ENCODE measurements at places on chromosomes 7 and 10.
A peak's percentile ranks its signal among the peaks of the same experiment; 100 is the strongest.

GRCh38 chr7:122304996-122305421 lies 459 bp upstream of the FEZF1 start:
- no peak for DNase-seq

- DNase-seq, result no peak
These were observed 69.8 kb upstream of the DRGX start for GRCh38 chr10:49465736-49466135.

- no peak for DNase-seq
These were observed 5.4 kb downstream of the CEP41 start for GRCh38 chr7:130435311-130435854.

- no peak for DNase-seq
These were observed 63.7 kb downstream of the ST7 start for GRCh38 chr7:117017017-117017451.

- DNase-seq, result no peak
These were observed 482.3 kb downstream of the SORCS1 start for GRCh38 chr10:106682175-106682574.

DNA sequence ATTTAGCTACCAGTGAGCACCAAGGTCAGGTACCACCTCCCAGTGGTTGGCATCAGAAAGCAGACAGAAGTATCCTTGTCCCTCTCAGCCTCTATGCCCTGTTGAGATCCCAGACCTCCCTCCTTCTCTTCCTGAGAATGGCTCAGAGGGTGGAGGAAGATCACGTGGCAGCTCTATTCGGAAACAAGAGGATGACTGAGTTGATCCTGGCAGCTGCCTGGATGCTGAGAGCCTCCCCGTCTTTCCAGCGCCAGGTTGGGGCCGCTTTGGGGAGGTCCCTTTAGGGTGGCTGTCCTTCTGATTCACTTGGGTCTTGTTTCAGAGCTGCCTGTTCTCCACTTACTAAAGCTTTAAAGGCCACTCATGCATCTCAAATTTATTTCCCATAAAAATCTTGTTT lies 36.9 kb upstream of the NPFFR1 start:
- DNase-seq, result no peak

DNA sequence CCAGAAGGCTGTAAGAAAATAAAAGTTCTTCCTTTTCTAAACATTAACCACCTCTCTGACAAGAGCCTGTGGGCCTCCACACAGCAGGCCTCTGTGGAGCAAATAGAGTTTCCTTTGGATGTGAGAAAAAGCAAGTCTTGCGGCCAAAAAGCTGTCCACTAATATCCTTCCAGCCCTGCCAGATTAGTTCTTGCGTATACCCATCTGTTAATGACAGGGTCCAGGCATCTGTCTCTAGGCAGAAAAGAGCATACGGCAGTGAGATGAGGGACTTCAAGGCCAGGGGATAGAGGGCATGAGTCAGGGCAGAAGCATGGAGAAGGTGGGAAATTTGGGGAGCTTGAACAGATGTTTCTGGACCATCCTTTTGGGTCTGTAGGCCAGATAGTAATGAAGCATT lies 164.9 kb downstream of the NSUN6 start:
- DNase-seq, result no peak

GRCh38 chr10:67771200-67771599 lies 66.8 kb downstream of the DNAJC12 start:
- DNase-seq, result no peak

DNA sequence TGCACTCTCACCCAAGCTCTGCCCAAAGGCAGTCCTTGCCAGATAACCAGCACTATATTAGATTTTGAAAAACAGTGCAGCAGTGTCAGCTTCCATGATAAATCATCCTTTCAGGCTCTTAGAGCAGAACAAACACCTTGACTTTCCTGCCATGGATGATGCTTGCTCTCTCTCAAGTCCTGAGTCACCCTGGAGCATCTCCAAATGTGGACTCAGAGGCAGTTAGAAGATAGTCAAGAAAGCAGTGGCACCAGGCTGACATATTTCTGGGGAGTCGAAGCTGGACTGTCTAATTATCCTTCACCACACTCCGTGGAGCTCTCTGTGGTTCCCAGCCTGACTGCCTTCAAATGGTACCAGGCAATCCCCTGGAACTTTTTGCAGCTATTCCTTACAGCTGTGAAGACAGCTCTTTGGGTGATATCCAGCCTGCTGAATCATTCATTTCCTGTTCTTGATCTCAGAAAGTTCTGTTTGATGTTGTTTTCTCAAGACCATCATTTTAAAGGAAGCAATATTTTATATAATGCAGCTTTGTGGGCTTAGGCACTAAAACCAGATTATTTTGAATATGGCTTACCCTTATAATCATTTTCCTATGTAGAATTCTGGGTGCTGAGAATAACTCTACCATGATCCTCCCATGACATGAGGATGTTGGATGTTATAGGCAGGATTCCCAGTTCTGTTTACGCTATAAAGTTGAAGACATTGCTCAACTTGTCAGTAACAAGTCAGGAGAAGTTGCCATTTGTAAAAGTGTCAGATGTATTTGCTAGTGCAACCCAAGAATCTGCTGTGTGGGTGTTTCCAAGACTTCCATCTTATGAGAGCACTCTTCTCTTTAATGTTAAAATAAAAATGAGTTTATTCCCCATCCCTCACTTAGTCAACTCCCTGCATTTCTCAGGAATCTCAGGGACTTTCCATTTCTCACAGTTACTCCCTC lies 233.8 kb downstream of the C7orf25 start:
- DNase-seq, result no peak

DNA sequence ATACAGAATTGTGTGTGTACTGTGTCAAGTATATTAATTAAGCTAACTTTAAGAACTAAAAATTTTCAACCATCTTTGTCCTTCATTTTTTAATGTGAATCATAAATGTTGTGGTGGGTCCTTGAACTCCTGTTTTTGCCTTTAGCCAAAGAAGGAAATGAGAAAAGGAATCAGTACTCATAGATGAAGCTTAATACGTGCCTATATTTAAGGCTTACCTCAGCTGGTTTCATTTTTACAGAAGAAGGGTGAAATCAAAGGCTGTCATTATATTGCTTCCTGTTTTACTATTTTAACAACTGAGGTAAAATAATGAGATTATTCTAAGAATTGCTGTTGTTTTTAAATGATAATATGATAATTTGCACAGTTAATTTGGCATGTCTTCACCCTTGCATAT lies 6.3 kb upstream of the SNX13 start:
- no peak for DNase-seq

DNA sequence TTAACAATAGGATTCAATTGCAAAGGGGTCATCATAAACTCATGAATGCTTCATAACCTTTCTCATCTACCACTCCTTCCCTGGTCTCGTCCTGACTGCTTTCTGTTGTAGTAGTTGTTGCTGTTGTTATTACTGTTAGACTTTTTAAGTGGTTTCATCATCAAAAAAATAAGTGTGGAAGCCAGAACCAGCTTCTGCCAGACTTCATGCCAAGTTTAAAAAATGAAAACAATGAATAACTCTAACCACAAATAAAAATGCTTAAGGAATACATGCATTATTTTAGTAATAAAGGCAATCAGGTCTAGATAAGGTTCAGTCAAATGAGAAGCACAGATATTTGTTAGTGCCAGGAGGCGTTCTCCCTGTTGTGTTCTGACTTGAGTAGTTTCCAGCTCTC lies 85.4 kb downstream of the PCLO start:
- no peak for DNase-seq

- DNase-seq, result no peak
These were observed 181.4 kb downstream of the SUGCT start for GRCh38 chr7:40316176-40316575.

GRCh38 chr7:138907850-138908249 lies 73.3 kb downstream of the KIAA1549 start:
- DNase-seq, result no peak

- no peak for DNase-seq
These were observed 21.5 kb downstream of the OPTN start for GRCh38 chr10:13121500-13121854.

DNA sequence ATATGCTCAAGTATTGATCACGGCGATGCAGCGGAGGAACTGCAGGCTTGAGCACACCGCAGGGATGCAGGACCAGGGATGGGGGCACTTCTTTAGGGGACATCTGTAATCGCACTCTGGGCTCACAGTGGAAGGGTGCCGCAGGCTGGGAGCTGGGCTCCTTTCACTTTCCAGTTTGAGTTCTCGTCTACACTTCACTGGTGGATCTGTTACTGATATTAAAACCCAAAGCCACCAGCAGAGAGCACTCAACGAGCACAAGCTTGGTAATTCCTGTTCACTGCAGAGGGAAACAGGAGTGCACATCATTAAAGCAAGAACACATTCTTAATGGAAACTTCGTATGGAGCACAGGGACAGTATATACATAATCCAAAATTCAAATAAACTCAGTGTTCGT lies 91.3 kb downstream of the PARD3 start:
- DNase-seq, result no peak

GRCh38 chr7:50531401-50531911 lies 33.7 kb downstream of the DDC start:
- no peak for DNase-seq

DNA sequence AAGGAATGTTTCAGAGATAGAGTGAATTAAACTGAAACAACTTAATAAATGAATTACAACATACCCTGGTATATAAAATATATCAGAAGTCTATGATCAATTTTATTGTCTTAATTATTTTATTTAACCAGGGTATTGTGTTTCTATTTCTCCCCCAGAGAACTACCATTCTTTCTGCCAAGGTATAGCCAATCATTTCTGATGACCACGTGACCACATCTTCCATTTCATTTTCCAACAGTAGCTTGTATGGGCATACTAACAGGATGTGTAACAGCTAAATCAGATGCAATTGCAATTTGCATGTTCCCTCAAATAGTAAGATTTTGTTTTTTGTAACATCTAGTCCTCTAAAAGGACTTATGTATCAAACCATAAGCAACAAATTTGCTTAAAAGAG lies 123.9 kb upstream of the COL1A2 start:
- DNase-seq, result no peak

DNA sequence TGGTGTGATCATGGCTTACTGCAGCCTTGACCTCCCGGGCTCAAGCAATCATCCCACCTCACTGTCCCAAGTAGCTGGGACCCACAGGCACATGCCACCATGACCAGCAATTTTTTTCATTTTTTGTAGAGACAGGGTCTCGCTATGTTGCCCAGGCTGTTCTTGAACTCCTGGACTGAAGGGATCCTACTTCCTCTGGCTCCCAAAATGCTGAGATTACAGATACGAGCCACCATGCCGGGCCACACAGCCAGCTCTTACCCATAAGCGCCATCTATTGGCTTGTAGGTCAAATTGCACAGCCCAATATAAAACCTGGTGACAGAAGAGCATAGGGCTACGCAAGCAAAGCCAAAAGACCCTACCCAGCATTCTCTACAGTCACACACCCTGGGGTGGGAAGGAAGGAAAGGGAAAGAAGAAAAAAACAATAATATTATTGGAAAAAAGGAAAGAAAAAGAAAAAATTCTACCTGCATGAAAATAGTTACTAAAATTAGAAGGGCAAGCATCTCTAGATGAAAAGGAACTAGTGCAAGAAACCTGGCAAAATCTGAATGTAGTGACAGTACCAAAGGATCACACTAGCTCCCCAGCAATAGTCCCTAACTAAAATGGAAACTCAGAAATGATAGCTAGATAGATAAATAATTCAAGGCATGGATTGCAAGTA lies 29.4 kb upstream of the AMPH start:
- DNase-seq, result peak; percentile 19

DNA sequence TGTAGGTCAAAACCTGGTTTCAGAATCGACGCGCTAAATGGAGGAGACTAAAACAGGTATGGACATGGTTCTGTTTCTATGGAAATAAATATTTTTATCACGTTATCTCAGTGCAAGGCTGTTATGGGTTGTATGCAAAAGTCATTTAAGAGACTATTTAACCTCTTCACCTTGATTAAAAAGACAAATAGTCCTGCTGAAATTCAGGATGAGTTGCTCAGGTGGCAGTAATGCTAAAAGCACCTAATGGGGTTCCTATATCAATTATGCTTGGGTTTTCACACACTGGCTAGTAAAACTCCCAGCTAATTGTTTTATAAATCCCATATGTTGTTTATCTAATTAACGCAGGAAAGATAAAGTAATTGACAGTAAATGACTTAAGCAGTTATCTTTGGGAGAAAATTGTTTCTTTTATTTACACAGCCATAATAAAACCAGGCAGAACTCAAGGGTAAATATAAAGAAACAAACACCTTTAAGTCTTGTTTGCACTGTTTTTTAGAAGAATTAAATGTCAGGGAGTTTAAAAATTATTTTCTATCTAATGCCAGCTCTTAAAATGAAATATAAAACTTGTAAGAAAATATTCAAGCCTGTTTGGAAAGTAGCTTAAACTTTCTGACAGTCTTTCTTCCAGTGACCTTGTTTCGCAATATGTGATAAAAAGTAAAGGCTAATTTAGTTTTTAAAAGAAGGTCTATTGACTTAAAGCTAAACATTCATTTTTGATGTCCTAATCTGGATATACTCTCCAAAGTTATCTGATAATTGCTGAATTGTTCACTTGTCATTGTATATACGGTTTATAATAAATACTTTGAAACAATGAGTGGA lies 3.2 kb downstream of the HHEX start:
- no peak for DNase-seq

DNA sequence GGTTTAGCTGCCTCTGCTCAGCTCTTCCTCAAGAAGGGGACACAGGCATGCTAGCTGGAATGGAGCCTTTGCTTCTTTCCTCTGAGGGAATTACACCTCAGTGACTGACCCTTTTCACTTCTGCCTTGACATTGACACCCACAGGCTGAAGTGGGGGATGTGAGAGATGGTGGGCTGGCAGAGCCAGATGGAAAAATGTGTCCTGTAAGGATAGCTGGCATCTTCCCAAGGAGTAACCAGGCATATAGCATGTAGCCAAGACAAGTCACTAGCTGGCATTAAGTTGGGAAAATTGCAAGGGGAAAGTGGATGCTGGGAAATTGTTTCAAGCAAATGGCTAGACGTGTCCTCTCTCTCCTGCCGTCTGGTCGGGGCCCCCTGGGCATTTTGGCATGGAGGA lies 19.9 kb downstream of the STMP1 start:
- no peak for DNase-seq

GRCh38 chr10:20573924-20574323 lies 323.2 kb downstream of the NEBL start:
- DNase-seq, result no peak

GRCh38 chr10:70816220-70816894 lies 609 bp downstream of the SGPL1 start:
- DNase-seq, result peak; percentile 47

DNA sequence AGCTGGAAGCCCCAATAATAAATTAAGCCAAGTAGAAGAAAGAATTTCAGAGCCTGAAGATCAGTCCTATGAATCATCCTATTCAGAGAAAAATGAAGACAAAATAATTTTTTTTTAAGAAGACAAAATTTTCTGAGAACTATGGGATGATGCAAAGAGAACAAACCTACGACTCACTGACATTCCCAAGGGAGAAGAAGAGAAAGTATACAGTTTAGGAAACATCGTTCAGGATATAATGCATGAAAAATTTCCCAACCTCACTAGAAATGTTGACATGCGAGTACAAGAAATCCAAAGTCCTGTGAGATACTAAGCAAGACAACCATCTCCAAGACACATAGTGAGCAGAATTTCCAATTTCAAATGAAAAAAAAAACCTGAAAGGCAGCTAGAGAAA lies 150.5 kb downstream of the THSD7A start:
- no peak for DNase-seq

- no peak for DNase-seq
These were observed 15.1 kb downstream of the FZD8 start for GRCh38 chr10:35626971-35627507.

All from stimulated activated naive CD8-positive, alpha-beta T cell treated with anti-CD3 and anti-CD28 coated beads, Interleukin-15, Interleukin-2, amounts not matched to agents 100 U/mL and 50 U/mL, for 24 hours (primary cell).